Chondrocyte (in vitro differentiated cells): ENCODE measurements at places on chromosomes 11 and 22. TPM values are rescaled to one million over a fixed set of nuclear protein-coding genes. Genes with fewer than 3 reads are reported as not detected.

The CTSW gene
- not detected in 3 replicates for total RNA-seq

The SSRP1 gene
- 56.8 to 76.3 TPM (median 58.8 TPM) in 3 replicates for total RNA-seq

The CAVIN3 gene
- 40.9 to 123 TPM (median 120 TPM) in 3 replicates for total RNA-seq

The CEND1 gene
- 0.20 to 0.67 TPM (median 0.41 TPM) in 3 replicates for total RNA-seq

The SOX10 gene
- total RNA-seq, result not detected in 3 replicates

The VPS26B gene
- 49.1 to 54.5 TPM (median 50.4 TPM) in 3 replicates for total RNA-seq

The TUB gene
- 14.1 to 17.2 TPM (median 14.3 TPM) in 3 replicates for total RNA-seq

The ASPHD2 gene
- 5.5 to 6.9 TPM (median 6.8 TPM) in 3 replicates for total RNA-seq

The RIMBP3B gene
- 0.15 to 0.67 TPM (median 0.27 TPM) in 3 replicates for total RNA-seq

The CCDC116 gene
- 0.44 to 0.85 TPM (median 0.47 TPM) in 3 replicates for total RNA-seq

The CST6 gene
- total RNA-seq, result not detected in 3 replicates

The SLC22A12 gene
- total RNA-seq, result not detected in 3 replicates

The PRR33 gene
- not detected in 3 replicates for total RNA-seq

The FIBIN gene
- 98.5 to 258 TPM (median 102 TPM) in 3 replicates for total RNA-seq

The PTPRJ gene
- 5.9 to 18.1 TPM (median 16.4 TPM) in 3 replicates for total RNA-seq

The OTOG gene
- 0.08 to 0.82 TPM in 2 of 3 replicates, not detected in the other for total RNA-seq
